Renal pelvis (tissue), 12 donors: ENCODE measurements at places on chromosomes 1 and 21.
A peak's percentile ranks its signal among the peaks of the same experiment; 100 is the strongest.

DNA sequence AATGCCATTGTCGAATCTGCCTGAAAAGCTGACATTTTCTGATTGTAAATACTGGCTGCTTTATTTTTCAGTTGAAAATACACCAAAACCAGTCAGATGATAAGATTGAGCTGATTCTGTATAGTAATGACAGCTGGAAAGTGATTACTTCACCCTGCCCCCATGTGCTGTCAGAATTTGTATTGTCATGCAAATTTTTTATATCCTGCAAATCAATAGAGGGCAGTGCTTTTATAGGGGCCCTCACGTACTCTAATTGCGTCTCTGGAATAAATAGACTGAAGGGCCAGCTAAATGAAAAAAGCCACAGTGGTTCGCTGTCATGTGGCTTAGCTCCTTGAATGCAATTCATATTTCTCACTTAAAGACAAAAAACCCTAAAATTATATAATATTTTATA, 208.6 kb downstream of the LHX8 start:
- DNase-seq, result no peak

- no peak for DNase-seq
Measured at GRCh38 chr1:7771823-7772299, 765 bp downstream of the VAMP3 start.

DNA sequence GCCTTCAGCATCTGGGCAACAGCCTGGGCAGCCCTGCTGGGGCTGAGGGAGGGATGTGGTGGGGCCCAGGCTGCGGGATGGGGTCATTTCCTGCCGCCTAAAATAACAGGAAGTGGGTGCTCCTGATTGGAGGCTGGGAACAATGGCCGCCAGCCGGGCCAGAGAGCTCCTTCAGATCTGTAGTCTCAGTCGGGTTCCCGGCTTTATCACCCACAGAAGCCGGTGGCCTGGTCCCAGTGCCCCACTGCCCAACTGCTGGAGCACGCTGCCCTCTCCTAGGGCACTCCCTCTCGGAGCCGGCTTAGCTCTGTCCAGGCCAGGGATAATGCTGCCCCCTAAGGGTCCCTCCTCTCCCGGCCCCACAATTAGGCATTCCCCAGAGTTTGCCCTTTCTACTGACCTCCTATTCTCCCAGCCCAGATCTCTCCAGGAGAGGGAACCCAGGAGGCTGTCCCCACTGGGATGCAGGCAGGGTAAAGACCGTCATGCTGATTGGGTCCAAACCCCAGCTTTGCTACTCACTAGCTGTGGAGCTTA, 5.1 kb downstream of the MAP7D1 start:
- DNase-seq, result peak; percentile 51

- peak; percentile 51 for DNase-seq
Measured at GRCh38 chr1:44036409-44037139, 5.3 kb upstream of the SLC6A9 start.

DNA sequence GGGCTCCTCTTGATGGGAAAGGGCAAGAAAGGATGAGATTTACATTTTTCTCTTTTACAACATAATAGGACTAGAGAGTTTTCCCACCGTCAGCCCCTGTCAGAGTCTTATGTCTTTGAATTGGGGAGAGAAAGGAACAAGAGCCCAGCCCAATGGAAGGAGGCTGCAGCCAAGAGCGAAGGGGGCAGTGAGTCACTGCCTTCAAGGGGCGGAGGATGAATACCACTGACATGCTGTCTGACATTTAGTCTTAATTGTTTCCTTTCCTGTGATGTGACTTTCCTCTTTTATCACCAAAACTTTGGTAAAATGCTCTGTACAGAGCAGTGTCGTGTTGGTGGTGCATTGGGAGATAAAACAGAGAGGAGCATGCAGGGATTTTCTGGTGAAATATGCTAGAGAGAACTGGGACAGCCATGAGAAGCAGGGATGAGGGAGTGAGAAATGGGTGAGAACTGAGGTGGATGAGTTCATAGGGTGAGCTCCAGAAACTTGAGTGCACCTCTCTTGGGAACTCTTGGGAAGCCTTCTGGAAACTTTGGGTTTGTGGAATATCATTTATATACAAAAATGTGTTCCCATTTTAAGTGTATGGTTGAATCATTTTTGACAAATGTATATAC, 179.9 kb upstream of the FGGY start:
- DNase-seq, result no peak

- DNase-seq, result no peak
Measured at GRCh38 chr21:26127918-26128317, 42.7 kb downstream of the APP start.

- no peak for DNase-seq
Measured at GRCh38 chr1:220217383-220217988, 54.8 kb downstream of the RAB3GAP2 start.

GRCh38 chr1:159211331-159212136, 6.9 kb downstream of the ACKR1 start:
- peak; percentile 14 for DNase-seq

DNA sequence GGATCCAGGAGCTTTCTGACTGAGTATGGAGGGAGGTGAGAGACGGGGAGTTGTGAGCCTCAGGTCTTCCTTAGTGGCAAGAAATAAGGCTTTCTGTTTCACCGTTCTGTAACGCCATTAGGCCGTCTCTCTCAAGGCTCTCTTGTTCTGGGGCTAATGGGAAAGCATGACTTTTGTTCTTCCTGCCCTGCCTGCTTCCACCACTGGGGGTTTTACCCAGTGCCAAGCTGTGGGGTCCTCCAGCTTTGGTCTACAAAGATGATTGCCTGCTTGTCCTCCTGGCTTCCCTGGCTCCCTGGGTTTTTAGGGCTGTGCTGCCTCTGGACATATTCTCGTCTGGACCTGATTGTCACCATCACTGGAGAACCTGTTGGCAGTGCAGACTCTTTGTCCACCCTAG, 74.8 kb upstream of the TINAGL1 start:
- DNase-seq, result no peak

DNA sequence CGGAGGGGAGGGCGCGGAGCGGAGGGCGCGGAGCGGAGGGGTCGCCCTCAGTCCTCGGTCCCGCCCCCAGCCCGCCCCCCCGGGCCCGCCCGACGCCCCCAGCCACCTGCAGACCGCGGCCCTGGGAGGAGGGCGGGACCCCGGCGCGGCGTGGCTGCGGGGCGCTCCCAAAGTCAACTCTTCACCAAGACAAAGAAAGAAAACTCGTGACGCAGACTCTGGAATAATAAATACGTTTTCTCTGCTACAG, 1.2 kb downstream of the HES4 start:
- no peak for DNase-seq

- no peak for DNase-seq
Measured at GRCh38 chr1:119160409-119160808, 20.0 kb upstream of the WARS2 start.

DNA sequence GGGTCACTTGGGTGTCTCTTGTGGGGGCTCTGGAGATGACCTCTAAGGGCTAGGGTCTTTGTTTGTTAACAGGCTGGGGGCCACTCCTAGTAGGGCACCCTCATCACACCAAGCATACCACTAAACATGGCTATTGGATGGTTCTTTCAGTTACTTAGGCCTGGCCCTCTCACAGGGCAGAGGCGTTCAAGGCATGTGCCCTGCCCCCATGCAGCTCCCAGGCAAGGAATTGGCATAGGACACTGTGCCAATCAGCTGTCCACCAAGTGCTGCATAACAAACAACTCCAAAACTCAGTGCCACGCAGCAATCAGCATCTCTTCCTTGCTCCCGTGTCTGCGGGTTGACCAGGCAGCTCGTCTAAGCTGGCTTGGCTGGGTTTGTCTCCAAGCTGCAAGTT, 2.1 kb upstream of the KCNAB2 start:
- DNase-seq, result no peak

GRCh38 chr1:18951818-18952391, 4.6 kb downstream of the IFFO2 start:
- no peak for DNase-seq

DNA sequence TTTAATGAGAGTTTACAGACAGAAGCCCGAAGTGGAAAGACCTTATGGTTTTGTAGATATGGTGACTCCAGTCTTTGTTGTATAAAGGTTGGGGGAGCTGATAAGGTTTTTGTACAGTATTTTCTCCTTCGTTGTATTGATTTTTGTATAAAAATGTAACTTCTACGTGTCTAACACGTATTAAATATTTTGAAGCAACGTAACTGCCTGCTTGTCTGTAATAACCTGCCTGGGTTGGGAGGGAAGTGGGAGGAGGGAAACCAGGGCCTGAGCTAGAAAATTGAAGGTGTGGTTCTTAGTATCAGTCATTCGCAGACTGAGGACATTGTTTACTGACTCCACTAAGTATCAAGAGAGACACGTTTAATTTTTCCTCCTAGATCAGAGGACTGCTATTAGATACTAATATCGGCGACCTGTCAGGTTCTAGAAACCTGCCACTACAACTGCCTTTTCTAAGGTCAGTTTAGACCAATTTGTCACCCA, 2.2 kb downstream of the IER5 start:
- DNase-seq, result no peak

GRCh38 chr1:97352936-97353382, 567.9 kb downstream of the DPYD start:
- DNase-seq, result peak; percentile 4

- DNase-seq, result no peak
Measured at GRCh38 chr1:22841860-22842281, 130.8 kb downstream of the LACTBL1 start.
